GM06990 (cell line): ENCODE measurements at places on chromosomes 3 and 15.

DNA sequence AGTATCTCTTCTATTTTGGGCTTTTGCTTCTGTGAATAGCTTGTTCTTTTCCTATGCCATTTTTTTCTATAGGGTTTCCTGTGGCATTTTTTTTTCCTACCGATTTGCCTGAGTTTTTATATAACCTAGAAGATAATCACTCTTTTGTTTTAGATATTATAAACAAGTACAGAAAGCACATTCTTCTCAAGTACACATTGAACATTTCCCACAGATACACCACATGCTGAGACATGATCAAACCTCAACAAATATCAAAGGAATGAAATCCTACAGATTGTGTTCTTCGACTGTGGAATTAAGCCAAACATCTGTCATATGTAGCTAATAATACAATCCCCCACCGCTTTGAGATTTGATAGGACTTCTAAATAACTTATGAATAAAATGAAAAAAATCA lies 9.1 kb upstream of the FEM1B start:
- DNase-seq, result no peak

GRCh38 chr15:42549032-42549491 lies 424 bp downstream of the HAUS2 start:
- no peak for DNase-seq

DNA sequence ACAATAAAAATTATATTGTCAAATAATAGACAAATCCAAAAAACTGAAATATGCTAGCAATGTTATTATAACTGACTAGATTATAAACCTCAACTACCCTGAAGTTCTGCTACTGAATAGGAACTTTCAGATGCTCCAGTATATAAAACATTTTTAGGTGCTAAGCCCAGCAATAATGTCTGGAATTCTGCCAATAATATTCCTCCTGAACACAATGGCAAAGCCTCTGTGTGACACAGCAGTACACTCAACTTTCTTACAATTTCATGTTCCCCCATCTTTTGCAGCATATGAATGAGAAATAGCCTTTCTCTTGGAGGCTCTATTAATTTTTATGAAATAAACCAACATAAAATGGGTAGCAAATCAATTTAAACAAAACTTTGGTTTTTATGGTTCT lies 29.5 kb downstream of the ATOSA start:
- no peak for DNase-seq

DNA sequence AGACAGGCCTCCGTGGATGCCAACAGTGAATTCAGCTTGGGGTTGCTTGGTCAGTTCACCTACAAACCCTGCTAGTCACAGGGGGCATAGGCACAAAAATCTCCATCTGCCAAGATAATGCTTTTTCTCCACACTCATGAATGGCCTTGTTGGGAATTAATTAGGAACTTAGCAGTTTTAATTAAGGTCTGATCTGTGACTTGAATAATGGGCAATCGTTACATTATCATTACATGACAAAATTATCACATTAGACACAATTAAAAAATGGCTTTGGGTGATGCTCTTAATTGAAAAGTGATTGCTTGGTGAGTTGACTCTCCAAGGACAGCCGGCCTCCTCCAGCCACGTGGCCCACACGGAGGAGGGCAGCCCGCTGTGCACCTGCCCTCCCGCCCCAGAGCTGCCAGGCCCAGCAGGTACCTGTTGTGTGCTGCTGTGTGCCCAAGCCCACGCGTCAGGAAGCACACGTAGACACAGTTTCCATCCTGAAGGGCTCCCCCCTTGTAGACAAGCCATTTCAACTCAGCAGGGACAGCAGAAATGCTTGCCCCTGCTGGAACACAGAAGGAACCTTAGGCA lies 274.2 kb downstream of the OCA2 start:
- no peak for DNase-seq

DNA sequence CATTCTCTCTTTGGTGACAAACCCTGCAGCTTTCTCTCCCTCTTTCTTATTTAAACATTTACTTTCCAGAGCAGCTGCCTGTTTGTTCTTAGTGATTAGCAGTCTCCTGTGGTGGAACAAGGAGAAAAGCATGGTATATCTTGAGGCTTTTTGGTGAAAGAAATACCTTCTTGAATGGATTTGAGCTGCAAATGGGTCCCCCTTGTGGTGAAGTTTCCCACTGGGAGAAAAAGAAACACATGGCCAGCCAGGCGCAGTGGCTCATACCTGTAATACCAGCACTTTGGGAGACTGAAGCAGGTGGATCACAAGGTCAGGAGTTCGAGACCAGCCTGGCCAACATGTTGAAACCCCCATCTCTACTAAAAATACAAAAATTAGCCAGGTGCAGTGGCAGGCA lies 48.3 kb upstream of the ACP3 start:
- DNase-seq, result no peak

GRCh38 chr3:15647611-15648167 lies 46.1 kb downstream of the BTD start:
- peak; percentile 77 for DNase-seq

DNA sequence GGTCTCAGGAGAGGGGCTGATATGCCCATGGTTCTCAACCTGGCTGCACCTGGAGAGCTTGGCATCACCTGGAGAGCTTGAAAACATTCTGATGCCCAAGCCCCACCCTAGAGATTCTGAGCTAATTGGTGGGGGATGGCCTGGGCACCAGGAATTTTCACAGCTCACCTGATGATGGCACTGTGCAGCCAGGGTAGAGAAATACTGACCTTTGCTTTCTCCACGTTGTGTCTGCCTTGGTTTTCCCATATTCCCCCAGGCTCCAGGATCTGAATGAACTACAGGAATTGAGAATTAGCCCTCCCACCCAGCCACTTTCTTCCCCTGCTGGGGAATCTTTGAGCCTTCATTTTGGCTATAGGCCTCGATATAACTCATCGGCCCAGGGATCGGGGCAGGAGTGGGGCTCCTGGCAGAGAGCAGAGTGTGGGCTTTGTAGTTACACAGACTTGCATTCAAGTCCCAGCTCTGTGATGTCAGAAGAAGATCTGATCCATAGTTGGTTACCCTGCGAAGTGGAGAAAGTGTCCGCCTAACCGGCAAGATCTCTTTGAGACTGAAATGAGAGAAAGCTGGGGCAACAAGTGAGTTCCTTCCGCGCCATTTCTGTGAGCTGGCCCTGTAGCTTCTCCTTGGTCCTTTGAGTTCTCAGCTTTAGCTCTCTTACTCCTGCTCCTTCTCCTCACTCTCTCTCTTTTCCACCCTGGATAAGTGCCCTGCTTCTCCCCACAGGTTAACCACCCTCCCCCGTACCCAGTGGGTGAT lies 33.1 kb upstream of the UBE2Q2 start:
- DNase-seq, result no peak

- no peak for DNase-seq
Measured at GRCh38 chr3:118974356-118975097, 60.1 kb downstream of the IGSF11 start.

DNA sequence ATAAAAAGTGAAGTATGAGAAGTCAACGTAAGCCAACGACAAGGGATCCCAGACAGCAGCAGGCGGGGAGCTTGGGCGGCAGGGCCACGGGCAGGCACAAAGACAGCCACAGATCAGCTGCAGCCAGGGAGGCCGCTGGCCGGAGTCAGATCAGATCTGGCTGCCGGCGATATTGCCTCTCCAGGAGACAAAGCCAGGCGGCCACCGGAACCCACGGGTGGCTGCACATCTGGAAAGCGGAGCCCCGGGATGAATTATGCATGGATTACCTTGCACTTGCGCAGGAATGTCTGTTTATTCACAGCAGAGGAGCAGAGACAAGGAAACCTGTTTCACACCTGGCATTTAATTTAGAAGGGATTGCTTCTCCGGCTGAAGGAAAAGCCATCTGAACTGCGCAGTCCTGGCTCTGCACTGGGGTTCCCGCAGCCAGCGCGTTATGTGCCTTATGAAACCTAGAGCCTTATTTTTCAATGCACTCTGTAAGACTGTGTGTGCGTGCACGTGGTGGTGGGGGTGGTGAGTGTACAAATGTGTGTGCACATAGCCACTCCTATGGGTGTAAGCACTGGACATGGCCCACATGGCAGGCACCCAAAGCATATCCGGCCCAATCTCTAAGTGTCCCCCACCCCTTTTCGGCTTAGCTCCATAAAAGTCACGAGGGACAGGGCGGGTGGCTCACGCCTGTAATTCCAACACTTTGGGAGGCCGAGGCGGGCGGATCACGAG lies 427.8 kb upstream of the MCTP2 start:
- no peak for DNase-seq

- no peak for DNase-seq
Measured at GRCh38 chr15:88014454-88015160, 241.9 kb downstream of the NTRK3 start.

- no peak for DNase-seq
Measured at GRCh38 chr3:77404871-77405270, 365.0 kb downstream of the ROBO2 start.

GRCh38 chr3:30577788-30578187 lies 28.6 kb upstream of the TGFBR2 start:
- peak; percentile 5 for DNase-seq

GRCh38 chr3:140972833-140973232 lies 31.2 kb downstream of the SLC25A36 start:
- no peak for DNase-seq

DNA sequence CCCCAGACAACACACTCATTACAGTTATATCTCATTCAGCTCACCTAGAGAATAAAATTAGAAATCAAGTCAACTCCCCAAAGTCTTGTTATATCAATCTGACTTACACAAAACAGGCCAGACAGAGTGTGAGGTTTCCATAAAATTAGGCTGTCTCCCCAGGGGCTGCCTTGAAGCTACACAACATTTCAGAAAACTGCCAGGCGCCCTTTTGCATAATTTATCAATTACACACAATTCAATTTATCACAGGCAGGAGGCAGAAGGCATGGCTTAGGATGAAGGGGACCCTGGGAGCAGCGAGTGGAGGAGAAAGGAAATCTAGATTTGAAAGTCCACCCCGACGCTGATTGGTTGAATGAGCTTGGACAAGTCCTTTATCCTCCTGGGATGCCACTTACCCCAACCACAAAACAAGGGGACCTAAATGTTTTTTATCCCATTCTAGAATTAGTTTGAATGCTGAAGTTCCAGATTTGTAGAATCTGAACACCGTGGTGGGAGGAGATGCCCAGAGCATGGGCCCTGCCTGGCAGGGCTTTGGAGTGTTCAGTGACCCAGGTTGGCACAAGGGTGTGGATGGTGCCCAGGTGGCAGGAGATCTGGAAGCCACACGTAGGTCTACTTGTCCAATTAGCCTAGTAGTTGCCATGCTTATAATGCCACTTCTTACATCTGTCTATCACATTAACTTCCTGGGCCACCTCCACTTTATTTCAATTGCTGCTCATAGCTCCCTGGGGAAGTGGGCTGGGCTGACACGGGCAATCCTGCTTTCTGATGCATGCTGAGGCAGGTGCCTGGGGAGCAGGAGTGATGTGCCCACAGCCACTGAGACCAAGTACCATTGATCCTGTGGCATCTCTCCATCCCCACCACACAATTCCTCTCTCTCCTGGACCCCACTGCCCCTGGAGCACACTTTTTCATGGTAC lies 119.8 kb upstream of the TLE3 start:
- DNase-seq, result no peak

GRCh38 chr3:58495101-58495500 lies 3.2 kb downstream of the KCTD6 start:
- DNase-seq, result no peak

- no peak for DNase-seq
Measured at GRCh38 chr15:83713242-83713641, 59.3 kb downstream of the ADAMTSL3 start.

- DNase-seq, result no peak
Measured at GRCh38 chr15:31474059-31474868, 147.6 kb downstream of the KLF13 start.

- no peak for DNase-seq
Measured at GRCh38 chr3:193029800-193030199, 112.1 kb upstream of the MB21D2 start.

DNA sequence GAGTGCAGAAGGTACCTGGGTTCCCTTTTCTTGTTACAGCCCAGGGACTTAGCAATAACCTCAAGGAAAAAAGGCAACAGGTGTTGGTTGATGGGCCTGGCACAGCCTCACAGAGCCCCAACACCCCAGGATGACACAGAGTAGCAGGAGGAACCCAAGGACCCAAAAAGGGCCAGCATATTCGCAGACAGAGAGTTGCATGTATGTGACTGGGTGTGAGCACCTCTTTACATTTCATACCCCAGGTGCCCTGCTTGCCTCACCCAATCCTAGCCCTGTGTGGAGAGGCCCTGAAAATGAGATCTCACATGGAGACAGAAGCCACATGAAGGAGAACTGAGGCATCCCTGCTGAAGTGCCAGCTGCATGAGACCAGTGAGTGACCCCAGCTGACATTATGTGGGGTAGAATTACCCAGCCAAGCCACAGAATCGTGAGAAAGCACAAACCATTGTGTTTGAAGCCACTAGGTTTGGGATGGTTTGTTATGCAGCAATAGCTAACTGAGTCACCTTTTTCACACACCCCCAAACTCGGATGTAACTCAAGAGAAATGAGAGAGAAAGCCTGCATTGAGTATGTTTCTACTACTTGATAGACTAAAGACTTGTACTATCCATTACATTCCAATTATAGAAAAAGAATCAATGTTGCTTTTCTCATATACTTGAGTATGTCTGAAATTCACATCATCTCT lies 26.2 kb upstream of the HHATL start:
- no peak for DNase-seq

- no peak for DNase-seq
Measured at GRCh38 chr3:23567917-23568316, 237.8 kb upstream of the UBE2E1 start.

DNA sequence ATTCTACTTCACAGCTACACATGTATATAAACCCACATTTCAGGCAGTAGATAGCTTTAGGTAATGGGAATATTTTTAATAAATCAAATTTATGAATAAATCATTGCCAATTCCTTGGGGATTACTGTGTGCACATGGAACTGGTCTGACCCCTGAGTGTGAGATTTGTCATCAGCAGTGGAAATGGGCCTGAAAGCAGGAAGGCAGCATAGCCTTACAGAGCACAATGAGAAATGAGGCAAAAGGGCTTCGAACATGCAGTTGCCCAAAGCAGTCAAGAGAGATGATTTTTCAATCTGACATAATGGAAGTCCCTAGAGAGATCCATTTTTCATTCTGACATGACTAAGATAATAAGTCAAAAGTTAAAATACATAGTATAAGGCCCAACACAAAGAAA lies 599.2 kb downstream of the TUSC7 start:
- DNase-seq, result no peak

GRCh38 chr3:10416730-10417300 lies 88.6 kb downstream of the ATP2B2 start:
- DNase-seq, result no peak

DNA sequence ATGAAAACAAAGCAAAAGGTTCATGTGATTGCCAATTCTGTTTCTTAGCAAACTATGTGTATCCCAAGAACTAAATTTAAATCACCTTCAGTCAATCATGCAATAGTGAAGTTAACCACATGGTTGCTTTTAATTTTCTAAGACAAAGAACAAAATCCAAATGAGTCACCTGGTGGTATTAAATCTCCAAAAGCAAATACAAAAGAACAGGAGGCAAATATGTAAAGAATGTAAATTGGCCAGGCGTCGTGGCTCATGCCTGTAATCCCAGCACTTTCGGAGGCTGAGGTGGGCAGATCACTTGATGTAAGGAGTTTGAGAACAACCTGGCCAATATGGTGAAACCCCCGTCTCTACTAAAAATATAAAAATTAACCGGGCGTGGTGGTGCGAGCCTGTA lies 54.2 kb upstream of the PIK3R4 start:
- no peak for DNase-seq

GRCh38 chr3:2944628-2945027 lies 165.5 kb downstream of the IL5RA start:
- peak; percentile 59 for DNase-seq

GRCh38 chr3:59266551-59266950 lies 216.7 kb upstream of the CFAP20DC start:
- DNase-seq, result no peak
